ENCODE measurements at places on chromosomes 5 and 9.

- no peak for DNase-seq
These were observed 151.7 kb upstream of the TAS2R1 start for GRCh38 chr5:9781890-9782289.

- no peak for DNase-seq
These were observed 43.2 kb upstream of the FOXE1 start for GRCh38 chr9:97809666-97810344.

- no peak for DNase-seq
These were observed 211.5 kb downstream of the SEC61B start for GRCh38 chr9:99433555-99433954.

GRCh38 chr5:37841203-37841602, 1.4 kb upstream of the GDNF start:
- DNase-seq, result no peak

DNA sequence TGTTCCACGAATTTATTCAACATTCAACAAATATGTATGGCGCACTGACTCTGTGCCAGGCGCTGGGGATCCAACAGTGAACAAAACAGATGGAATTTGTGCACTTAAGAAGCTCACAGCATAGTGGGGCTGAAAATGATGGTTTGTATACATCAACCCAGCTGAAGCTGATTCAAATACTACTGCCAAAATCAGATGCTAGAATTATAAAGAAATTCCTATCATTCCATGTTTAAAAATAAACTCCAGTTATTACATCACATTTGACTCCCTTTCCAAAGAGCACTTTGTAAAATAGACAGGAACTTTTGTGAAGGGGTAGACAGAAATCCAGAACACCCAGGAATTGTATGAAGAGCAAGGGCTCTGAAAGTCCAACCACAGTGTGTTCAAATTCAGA, 54.1 kb downstream of the ZNF608 start:
- no peak for DNase-seq

DNA sequence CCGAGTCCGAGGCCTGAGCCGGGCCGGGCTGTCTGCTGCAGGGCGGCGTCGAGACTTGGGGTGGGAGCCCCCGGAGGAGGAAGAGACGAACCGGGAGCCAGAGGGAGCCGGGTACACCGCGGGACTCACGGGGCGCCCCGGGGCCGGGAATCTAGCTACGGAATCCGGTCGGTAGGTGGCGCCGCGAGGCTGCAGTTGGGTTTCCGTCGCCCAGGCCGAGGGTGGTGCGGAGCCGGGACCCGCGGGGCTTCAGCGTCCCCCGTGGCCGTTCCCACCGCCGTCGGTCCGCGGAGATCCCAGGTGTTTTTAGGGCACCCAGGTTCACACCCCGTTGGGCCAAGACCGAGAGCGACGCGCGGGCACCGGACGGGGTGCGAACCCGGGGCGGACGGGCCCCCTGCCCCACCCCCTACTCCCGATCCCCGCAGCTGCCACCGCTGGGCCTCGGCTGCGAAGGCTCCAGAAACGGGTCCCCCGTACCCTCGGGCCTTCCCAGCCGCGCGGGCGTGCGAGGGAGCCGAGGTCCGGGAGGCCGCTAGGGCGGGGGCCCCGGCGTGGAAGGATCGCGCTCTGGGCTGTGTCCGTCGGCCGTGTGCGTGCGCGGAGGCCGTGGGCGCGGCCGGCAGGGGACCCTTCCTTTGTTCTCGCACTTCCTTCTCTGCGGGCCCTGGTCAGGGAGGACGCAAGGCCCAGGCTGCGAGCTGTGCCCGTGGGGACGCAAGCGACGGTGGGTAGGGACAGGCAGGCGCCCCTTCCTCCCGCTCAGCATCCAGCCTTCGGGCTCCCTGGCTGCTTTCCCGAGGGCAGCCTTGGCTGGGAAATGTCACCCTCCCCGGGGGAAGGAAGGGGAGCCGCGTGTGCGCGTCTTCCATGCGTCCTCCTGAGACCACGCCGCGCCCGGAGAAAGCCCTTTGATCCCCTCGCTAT, 146.6 kb downstream of the GAPVD1 start:
- peak; percentile 62 for DNase-seq
